ENCODE measurements at places on chromosomes 13 and 19. TPM values are rescaled to one million over a fixed set of nuclear protein-coding genes. Genes with fewer than 3 reads are reported as not detected.

Gene SERPINE3
- total RNA-seq: not detected

Gene CERS1
- 0.56 TPM for total RNA-seq

Gene VMAC
- total RNA-seq: 16.9 TPM

DNA sequence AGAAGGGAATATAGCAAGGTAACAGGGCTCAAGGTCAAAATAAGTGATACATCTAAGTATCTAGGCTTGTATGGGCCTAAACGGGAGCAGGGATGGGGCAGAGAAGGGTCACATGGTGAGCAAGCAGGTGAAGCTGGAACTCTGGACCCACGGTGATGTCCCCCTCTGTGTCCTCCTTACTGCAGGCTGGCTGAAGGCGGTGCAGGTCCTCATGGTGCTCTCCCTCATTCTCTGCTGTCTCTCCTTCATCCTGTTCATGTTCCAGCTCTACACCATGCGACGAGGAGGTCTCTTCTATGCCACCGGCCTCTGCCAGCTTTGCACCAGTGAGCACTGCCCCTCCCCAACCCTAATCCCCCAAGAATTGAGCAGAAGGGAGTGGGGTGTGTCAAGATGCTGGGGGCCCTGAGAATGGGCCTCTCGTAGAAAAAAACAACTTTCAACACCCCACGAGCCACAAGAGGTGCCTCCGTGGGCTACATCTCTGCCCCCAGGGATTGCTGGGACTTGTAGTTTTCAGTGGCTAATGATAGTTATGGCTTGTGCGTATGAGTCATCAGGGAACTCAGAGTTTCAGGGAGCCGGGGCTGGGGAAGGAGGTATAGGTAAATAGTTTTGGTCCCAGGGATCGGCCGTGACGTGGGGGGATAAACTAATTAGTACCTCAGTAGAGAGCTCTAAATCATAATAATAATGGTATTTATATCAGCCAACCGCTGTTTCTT, 4.0 kb downstream of the EMP3 start:
- DNase-seq: no peak
- H3K36me3 ChIP-seq: no peaks in the 10 kb centered on the region
- H3K4me3 ChIP-seq: no peak overlapping the region
- peaks cover 25% of the 10 kb centered on the region for H3K4me1 ChIP-seq
- H3K27me3 ChIP-seq: no peaks in the 10 kb centered on the region

- no peak for DNase-seq
- no peak overlapping the region for H3K4me3 ChIP-seq
- no peak overlapping the region for H3K27ac ChIP-seq
- H3K36me3 ChIP-seq: no peaks in the 10 kb centered on the region
- peaks cover 38% of the 10 kb centered on the region for H3K4me1 ChIP-seq
Measured at GRCh38 chr19:18639706-18640243, 2.9 kb downstream of the KLHL26 start.

DNA sequence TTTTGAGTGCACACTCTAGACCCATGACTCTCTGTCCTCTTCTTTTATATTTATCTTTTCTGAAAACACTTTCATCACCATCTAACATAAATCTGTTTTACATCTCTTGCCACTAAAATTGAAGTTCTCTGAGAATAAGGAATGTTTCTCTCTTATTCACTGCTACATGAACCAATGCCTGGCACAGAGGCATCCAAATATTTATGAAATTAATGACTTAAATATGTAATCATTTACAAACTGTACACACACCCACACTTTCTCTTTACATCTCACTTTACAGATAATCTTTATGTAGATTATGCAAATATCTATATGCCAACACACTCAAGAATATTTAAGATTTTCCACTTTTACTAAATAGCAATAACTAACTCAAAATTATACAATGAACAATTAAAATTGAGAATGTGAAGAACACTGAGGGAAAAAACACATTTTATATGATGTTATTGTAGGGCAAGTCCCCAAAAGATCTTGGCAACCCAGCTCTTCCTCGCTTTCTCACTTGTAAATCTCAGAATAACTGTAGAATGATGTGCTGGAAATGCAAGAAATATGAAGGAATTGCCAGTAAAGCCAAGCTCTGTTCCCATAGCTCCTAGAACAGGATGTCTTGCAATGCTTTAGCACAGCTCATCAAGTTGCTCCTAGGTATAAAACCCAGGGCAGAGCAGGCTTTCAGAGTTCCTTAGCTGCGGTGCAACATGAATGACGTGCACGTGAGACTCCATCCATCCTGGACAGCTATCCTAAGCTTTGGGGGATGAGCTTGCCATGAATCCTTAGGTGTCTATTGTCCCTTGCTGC, 50.7 kb downstream of the UGGT2 start:
- no peak overlapping the region for H3K27ac ChIP-seq
- no peaks in the 10 kb centered on the region for H3K36me3 ChIP-seq
- no peaks in the 10 kb centered on the region for H3K27me3 ChIP-seq
- no peak for DNase-seq
- H3K4me3 ChIP-seq: no peak overlapping the region
- H3K4me1 ChIP-seq: no peaks in the 10 kb centered on the region

Measured in thyroid gland (tissue), 4 donors.